ENCODE measurements at places on chromosomes 1 and 21.

DNA sequence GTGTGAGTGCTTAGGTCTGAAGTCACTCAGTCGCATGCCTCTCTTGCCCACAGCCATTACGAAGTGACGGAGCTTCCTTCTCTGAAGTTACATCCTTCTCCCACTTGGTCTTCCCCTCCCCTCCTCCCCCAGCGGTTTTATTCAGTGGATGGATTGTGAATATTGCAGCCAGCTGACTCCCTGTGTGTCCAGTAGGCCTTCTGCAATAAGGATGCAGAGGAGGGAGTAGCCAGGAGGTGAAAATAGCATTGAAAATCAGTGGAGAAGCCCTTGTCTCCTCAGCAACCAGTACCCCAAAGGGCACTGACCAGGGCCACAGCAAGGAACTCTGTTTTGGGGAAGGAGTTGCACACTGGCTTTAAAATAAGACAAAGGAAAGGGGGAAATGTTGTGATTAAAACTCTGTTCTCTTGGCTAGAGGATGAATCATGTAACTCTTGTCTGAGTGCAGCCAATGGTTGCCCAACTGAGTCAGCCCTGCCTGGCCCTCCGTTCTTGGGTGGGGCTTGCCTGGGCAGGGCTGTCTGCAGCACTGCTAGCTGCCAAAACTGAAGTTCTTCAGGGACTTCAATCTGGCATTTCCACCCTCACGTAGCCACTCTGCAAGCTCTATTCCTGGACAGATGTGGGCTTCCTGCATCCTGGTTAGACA is 4.3 kb downstream of the S100A10 start:
- DNase-seq, result no peak

DNA sequence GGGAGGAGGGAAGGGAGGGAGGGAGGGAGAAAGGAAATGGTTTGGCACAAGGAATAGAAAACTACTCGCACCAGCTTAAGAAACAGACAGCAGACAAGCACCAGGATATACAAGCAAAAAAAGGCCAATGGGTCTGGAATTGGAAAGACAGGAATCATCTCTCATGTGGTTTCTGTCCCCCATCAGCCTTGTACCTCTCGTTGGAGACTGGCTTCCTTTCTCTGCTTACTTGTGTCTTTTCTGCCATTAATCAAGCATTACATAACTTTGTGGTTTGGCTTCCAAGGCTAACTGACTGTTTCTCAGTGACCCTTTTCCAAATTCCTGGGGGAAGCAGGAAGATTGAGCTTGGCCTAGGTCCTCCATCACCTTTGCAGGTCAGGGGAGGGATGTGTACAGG is 11.8 kb upstream of the RALGPS2 start:
- DNase-seq, result no peak

GRCh38 chr1:58469016-58469415 is 77.5 kb downstream of the OMA1 start:
- no peak for DNase-seq

DNA sequence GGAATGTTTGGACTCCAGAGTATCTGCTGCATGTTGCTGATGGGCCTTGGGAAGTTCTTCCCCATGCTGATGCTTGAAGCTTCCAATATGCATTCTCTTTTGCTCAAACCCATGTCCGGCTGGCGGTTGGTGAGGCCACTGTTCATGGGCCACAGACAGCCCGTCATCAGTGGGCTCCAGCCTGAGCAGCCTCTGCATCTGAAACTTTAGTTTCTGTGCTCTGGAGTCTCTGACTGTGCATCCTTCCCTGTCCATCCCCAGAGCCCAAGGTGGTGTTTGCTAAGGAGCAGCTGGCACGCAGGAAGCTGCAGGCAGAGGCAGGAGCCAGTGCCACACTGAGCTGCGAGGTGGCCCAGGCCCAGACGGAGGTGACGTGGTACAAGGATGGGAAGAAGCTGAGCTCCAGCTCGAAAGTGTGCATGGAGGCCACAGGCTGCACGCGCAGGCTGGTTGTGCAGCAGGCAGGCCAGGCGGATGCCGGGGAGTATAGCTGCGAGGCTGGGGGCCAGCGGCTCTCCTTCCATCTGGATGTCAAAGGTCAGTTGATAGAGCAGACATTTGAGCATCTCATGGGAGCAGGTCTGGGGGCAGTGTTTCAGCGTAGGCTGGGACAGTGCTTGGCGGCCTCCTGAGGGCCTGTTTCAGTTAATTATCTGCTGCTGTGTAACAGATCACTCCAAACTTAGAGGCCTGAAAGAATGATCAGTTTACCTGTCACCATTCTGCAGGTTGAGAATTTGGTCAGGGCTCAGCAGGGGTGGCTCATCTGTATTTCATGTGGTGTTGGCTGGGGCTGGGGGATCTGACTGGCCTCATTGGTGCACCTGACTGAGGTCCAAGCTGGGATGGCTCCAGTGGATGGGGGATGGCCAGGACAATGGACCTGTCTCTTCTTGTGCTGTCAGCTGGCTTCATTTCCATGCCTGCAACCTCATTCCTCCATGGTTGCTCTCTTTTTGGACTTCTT is 16.6 kb downstream of the OBSCN start:
- DNase-seq, result no peak

GRCh38 chr1:233759665-233760064 is 144.8 kb upstream of the SLC35F3 start:
- no peak for DNase-seq
